ENCODE measurements at places on chromosomes 12 and 14.
A peak's percentile ranks its signal among the peaks of the same experiment; 100 is the strongest.

DNA sequence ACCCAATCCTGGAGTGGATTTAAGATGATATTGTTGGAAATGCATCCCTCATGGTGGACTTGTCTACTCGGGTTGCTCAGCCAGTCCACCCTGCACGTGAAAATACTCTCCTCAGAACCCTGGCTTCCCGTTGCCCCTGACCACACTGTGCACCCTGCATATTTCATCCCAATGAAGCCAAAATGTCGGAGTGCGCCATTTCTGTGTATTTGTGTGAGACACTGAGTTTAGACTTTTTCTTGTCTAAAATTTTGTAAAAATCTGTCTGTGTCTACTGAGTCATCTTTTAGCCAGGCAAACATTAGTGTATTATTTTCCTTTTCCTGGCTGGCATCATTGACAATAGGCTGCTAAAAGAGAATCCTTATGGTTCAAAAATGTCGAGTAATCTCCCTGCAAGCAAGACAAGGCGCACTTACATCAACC is 485 bp upstream of the PNMA1 start:
- peaks cover 2% of the 10 kb centered on the region for H3K36me3 ChIP-seq
- peaks cover 15% of the 10 kb centered on the region for H3K4me1 ChIP-seq
- no peak overlapping the region for H3K27ac ChIP-seq
- H3K27me3 ChIP-seq: no peaks in the 10 kb centered on the region

DNA sequence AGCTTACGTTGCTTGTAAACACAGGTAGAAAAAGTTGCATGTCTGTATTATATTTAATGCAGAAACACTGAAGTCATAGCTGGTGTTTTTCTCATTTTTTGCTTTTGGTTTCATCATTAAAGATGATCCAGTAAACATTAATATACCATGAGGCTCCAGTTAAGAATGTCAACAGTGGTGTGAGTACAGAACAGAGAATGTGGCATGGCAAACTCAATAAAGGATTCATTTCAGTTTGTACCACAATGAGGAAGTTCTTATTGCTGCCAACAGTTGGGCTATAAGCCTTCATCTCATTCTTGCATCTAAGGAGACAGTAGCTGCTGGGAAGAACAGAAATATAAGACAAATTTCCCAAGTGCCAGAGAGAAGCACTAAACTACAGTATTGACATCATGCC is 72.1 kb upstream of the ST8SIA1 start:
- DNase-seq: no peak
- no peak overlapping the region for H3K4me3 ChIP-seq
- no peaks in the 10 kb centered on the region for H3K27me3 ChIP-seq
- H3K36me3 ChIP-seq: no peaks in the 10 kb centered on the region

DNA sequence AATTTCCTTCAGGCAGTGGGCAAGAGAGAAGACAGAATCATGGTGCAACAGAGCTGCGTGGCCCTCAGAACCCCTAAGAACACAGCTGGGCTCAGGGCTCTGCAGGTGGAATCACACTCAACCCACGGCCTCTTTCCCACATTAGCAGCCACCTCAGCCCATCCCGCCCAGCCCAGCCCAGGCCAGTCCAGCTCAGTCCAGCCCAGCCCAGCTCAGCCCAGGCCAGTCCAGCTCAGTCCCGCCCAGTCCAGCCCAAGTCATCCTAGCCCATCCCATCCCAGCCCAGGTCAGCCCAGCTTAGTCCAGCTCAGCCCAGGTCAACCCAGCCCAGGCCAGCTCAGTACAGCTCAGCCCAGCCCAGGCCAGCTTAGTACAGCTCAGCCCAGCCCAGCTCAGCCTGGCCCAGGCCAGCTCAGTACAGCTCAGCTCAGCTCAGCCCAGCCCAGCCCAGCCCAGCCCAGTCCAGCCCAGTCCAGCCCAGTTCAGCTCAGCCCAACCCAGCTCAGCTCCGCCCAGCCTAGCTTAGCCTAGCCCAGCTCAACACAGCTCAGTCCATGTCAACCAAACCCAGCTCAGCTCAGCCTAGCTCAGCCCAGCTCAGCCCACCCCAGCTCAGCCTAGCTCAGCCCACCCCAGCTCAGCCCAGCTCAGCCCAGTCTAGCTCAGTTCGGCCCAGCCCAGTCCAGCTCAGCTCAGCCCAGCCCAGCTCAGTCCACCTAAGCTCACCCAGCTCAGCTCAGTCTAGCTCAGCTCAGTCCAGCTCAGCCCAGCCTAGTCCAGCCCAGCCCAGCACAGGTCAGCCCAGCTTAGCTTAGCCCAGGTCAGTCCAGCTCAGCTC is 183.1 kb downstream of the TMEM121 start:
- no peaks in the 10 kb centered on the region for H3K4me1 ChIP-seq
- no peak overlapping the region for H3K27ac ChIP-seq
- no peaks in the 10 kb centered on the region for H3K36me3 ChIP-seq
- H3K27me3 ChIP-seq: no peaks in the 10 kb centered on the region
- no peak overlapping the region for H3K4me3 ChIP-seq

GRCh38 chr14:102777711-102778337 is 575 bp downstream of the TRAF3 start:
- peaks cover 6% of the 10 kb centered on the region for H3K4me1 ChIP-seq
- H3K27me3 ChIP-seq: no peaks in the 10 kb centered on the region

- no peaks in the 10 kb centered on the region for H3K4me1 ChIP-seq
- no peak for DNase-seq
- H3K4me3 ChIP-seq: no peak overlapping the region
- H3K36me3 ChIP-seq: no peaks in the 10 kb centered on the region
- H3K27me3 ChIP-seq: no peaks in the 10 kb centered on the region
Observed at GRCh38 chr14:40762685-40763084, 844.0 kb upstream of the LRFN5 start.

DNA sequence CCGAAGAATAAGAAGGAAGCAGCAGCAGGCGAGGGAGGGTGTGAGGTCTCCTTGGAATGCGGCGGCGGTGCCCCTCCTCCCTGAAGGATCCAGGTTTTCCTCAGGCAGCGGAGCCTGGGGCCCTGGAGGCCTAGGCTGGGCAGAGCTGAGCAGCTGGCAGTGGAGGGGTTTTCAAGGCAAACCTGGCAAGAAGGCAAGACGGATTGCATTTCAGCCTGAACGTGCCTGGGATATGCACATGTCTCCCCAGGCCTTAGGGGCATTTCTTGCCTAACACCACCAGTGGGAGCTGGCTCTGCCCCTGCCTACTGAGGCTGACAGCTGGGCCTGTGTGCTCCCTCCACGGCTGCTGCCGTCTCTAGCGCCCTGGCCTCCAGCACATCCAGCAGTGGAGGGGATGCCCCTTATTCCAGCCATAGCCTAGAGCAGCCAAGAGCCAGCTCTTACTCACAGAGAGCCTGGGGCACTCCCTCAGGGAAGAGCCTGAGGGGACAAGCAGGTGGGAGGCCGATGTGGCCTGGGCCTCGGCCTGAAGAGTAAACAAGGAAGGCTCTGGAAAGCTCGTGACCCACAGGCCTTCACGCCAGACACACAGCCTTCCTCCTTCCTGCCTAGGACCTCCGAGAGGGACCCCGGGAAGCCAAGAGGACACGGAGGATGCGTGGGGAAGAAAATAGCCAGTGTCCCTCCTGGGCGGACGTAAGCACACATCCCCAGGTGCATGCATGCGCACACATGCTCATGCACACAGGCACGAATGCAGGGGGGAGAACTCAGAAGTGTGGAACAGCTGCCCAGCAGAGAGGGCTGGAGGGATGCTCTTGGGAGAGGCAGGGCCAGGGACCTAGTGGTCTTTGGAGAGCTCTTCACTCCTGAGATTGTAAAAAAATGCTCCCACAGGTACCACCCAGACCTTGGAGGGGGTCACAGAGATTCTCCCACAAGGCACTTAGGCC is 23.0 kb upstream of the EIF2B2 start:
- H3K4me1 ChIP-seq: no peaks in the 10 kb centered on the region
- no peaks in the 10 kb centered on the region for H3K36me3 ChIP-seq
- no peak overlapping the region for H3K27ac ChIP-seq
- peak; percentile 56 for DNase-seq
- H3K4me3 ChIP-seq: no peak overlapping the region

GRCh38 chr12:104611671-104612070 is 154.9 kb downstream of the CHST11 start:
- no peak overlapping the region for H3K4me3 ChIP-seq
- H3K36me3 ChIP-seq: no peaks in the 10 kb centered on the region
- no peak for DNase-seq
- H3K27ac ChIP-seq: no peak overlapping the region

All from kidney (tissue), 22 donors.